ENCODE measurements at places on chromosomes 1 and 21. TPM values are rescaled to one million over a fixed set of nuclear protein-coding genes. Genes with fewer than 3 reads are reported as not detected.
A peak's percentile ranks its signal among the peaks of the same experiment; 100 is the strongest.

GRCh38 chr1:23868557-23869016 is 497 bp upstream of the FUCA1 start:
- peaks cover 10% of the 10 kb centered on the region for H3K27me3 ChIP-seq
- H3K27ac ChIP-seq = no peak overlapping the region
- peak overlapping the region; percentile 81 for H3K4me3 ChIP-seq
- DNase-seq = no peak

DNA sequence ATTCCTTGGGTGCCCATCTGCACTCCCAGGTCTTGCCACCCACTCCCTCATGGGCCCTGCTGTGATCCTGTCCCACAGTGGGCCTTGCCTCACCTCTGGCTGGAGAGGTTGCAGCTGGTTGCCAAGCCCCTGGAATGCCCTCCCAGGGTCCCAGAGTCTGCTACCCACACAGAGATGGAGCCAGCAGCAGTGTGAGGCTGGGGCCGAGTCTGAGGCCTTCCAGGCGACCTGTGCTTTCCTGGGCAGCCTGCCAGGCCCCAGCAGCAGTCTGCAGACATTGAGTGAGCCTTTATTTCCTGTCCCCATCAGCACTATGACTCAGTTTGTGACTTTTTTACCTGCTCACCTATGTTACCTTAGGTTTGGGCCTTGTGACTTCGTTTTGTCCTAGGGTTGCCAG is 25.0 kb upstream of the TSPAN2 start:
- H3K27ac ChIP-seq = no peak overlapping the region
- no peak for DNase-seq

GRCh38 chr1:14975119-14975518 is 178.4 kb upstream of the TMEM51 start:
- no peak overlapping the region for H3K4me3 ChIP-seq
- no peak for DNase-seq
- H3K4me1 ChIP-seq = peaks cover 2% of the 10 kb centered on the region
- H3K27me3 ChIP-seq = no peaks in the 10 kb centered on the region
- peaks cover 1% of the 10 kb centered on the region for H3K36me3 ChIP-seq

CLIC6 gene
- total RNA-seq = 16.3 TPM

OSCP1 gene
- 21.0 TPM for total RNA-seq

DNA sequence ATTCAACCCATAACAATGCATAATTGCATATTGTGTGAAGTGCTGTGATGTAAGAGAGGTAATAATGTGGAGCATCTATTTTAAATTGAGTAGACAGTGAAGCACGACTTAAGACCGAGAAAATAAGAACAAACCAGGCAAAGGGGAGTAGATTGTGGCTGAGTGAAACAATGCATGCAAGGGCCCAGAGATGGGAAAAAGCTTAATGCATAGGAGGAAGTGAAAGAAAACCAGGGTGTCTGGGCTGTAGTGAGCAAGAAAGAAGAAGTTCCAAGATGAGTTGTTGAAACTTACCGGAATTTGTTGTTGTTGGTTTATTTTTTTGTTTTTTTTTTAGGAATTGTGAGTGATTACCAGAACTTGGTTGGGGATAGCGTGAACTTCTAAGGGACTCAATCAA is 104.7 kb downstream of the SNX7 start:
- peaks cover 2% of the 10 kb centered on the region for H3K36me3 ChIP-seq
- DNase-seq = no peak
- H3K27me3 ChIP-seq = no peaks in the 10 kb centered on the region
- no peak overlapping the region for H3K27ac ChIP-seq

DNA sequence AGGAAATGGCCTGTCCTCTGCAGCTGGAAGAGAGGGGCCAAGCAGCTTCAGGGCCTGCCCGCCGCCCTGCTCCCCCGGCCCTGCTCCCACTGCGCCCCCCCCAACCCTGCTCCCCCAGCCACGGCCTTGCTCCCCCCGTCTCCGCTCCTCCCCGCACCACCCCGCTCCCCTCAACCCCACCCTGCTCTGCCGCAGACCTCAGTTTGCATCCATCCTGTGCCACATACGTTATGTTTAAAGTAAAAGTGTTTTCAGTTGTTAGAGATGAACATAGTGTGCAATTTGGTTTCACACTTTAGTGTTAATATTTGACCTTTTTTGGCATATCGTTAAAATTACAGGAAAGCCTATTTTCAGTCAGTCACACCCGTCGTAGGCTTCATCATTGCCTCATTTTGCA is 34.1 kb upstream of the DIP2A start:
- H3K27ac ChIP-seq = peak overlapping the region; percentile 83
- peaks cover 4% of the 10 kb centered on the region for H3K36me3 ChIP-seq
- no peak for DNase-seq
- no peaks in the 10 kb centered on the region for H3K27me3 ChIP-seq
- H3K4me1 ChIP-seq = no peaks in the 10 kb centered on the region

SLC22A15 gene
- total RNA-seq = 4.6 TPM

DNA sequence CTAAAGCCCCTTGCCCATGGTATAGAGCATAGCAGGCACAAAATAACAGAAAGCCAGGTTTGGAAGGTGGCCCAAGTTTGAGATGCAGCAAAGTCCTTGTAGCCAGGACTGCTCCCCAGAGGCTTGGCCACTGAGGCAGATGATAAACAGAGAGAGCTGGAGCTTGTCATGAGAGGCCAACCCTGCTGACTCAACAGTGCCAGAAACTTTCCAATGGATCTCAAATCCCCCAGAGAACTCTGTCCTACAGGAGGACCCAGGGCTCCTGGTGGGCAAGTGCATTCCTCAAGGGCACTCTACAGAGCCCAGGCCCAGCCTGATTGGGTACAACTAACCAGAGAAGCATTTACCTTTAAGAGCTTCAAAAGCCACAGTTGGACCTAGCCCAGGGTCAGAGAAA is 280.7 kb downstream of the KCNH1 start:
- no peaks in the 10 kb centered on the region for H3K36me3 ChIP-seq
- H3K27me3 ChIP-seq = no peaks in the 10 kb centered on the region
- no peak overlapping the region for H3K27ac ChIP-seq

DNA sequence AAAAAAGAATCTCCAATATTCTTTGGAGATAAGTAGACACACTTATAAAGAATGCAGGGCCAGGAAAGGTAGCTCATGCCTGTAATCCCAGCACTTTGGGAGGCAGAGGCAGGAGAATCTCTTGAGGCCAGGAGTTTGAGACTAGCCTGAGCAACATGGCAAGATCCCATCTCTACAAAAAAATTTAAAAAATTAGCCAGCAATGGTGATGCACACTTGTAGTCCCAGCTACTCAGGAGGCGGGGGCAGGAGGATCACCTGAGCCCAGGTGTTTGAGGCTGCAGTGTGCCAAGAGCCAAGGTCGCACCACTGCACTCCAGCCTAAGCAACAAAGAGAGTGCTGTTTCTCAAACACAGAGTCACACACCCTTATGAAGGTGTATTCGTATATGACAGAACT is 385.0 kb downstream of the SMYD3 start:
- H3K4me1 ChIP-seq = no peaks in the 10 kb centered on the region
- H3K36me3 ChIP-seq = no peaks in the 10 kb centered on the region
- no peak overlapping the region for H3K27ac ChIP-seq
- H3K27me3 ChIP-seq = no peaks in the 10 kb centered on the region

- no peaks in the 10 kb centered on the region for H3K4me1 ChIP-seq
- no peak overlapping the region for H3K4me3 ChIP-seq
- DNase-seq = no peak
- H3K36me3 ChIP-seq = no peaks in the 10 kb centered on the region
Observed at GRCh38 chr1:50710099-50710498, 250.0 kb downstream of the FAF1 start.

DNA sequence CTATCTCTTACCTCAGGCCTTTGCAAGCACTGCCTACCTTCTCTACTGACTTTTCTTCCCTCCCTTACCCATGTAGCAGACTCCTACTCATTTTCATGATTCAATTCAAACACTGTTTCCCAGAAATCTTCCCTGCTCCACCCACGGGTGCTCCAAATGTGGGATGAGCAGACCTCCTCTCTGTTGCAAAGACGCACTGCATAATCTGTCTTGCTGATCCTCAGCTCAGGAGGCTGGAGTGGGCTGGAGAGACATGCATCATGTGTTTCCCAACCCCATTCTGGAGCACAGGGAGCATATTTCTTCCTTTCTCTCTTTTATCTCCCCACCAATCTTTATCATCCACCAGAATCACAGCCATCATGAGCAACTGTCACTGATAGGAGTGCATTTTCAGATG is 459.9 kb upstream of the NFIA start:
- no peak overlapping the region for H3K4me3 ChIP-seq
- no peak overlapping the region for H3K27ac ChIP-seq
- DNase-seq = no peak
- no peaks in the 10 kb centered on the region for H3K36me3 ChIP-seq
- no peaks in the 10 kb centered on the region for H3K4me1 ChIP-seq
- H3K27me3 ChIP-seq = peaks cover 2% of the 10 kb centered on the region

DNA sequence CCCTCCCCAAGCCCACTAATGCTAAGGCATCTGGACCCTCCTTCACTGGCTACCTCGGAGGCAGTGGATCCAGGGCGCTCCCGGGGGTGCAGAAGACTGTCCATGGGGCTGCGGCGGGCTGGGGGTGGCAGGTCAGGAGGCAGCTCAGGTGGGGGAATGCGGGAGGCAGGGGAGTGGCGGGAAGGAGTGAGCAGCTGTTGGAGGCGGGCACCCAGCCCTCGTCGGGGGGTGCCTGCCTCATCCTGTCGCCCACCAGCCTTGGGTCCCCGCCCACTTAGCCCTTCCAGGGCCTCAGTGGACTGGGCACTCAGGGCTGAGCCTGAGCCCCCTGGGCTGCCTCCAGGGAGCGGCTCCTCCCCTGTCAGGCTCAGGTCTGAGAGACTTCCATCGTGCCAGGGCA is 10.7 kb upstream of the GATAD2B start:
- H3K4me1 ChIP-seq = no peaks in the 10 kb centered on the region
- no peak overlapping the region for H3K4me3 ChIP-seq
- no peak overlapping the region for H3K27ac ChIP-seq
- no peaks in the 10 kb centered on the region for H3K27me3 ChIP-seq

SLC5A3 gene
- total RNA-seq = 23.3 TPM

DNA sequence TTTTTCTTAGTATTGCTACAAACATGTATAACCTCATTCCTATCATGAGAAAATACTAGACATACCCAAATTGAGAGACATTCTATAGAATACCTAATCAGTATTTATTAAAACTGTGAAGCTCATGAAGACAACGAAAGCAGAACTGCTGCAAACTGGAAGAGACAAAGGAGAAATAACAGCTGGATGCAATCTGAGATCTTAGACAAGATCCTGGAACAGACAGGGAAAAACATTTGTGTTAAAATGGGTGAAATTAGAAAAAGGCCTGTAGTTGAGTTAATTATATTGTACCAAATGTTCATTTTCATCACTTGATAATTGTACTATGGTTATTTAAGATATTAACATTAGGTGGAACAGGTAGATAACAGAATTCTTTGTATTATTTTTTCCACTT is 392.0 kb downstream of the PLPP3 start:
- no peak for DNase-seq
- no peaks in the 10 kb centered on the region for H3K27me3 ChIP-seq
- no peaks in the 10 kb centered on the region for H3K36me3 ChIP-seq
- no peak overlapping the region for H3K27ac ChIP-seq

- no peak overlapping the region for H3K27ac ChIP-seq
- H3K4me3 ChIP-seq = no peak overlapping the region
- H3K27me3 ChIP-seq = no peaks in the 10 kb centered on the region
- no peaks in the 10 kb centered on the region for H3K36me3 ChIP-seq
Observed at GRCh38 chr1:103267266-103267665, 158.9 kb upstream of the COL11A1 start.

DNA sequence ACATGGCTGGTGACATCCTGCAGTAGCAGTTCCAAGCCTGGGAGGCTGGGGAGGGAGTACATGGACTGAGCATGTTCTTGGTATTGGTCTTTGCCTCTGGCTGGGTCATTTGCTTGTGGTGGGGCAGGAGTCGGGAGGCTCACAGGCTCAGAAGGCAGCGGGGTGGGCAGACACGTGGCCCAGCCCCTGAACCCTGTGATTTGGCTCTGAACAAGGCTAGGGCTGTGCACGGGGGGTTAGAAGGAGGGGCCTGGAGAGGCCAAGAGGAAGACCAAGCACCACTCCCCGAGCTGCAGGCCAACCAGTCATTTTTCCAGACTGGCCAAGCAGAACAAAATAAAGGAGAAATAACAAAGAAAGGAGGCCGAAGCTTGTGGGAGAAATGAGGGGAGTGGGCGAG is 9.7 kb upstream of the PRELP start:
- no peak overlapping the region for H3K4me3 ChIP-seq
- peaks cover 7% of the 10 kb centered on the region for H3K4me1 ChIP-seq
- DNase-seq = no peak
- H3K36me3 ChIP-seq = no peaks in the 10 kb centered on the region

OLIG2 gene
- 1.4 TPM for total RNA-seq

GRCh38 chr21:38303300-38303699 is 46.5 kb downstream of the KCNJ15 start:
- H3K36me3 ChIP-seq = no peaks in the 10 kb centered on the region
- no peak overlapping the region for H3K4me3 ChIP-seq
- no peak for DNase-seq
- H3K27ac ChIP-seq = no peak overlapping the region
- H3K4me1 ChIP-seq = no peaks in the 10 kb centered on the region

DNA sequence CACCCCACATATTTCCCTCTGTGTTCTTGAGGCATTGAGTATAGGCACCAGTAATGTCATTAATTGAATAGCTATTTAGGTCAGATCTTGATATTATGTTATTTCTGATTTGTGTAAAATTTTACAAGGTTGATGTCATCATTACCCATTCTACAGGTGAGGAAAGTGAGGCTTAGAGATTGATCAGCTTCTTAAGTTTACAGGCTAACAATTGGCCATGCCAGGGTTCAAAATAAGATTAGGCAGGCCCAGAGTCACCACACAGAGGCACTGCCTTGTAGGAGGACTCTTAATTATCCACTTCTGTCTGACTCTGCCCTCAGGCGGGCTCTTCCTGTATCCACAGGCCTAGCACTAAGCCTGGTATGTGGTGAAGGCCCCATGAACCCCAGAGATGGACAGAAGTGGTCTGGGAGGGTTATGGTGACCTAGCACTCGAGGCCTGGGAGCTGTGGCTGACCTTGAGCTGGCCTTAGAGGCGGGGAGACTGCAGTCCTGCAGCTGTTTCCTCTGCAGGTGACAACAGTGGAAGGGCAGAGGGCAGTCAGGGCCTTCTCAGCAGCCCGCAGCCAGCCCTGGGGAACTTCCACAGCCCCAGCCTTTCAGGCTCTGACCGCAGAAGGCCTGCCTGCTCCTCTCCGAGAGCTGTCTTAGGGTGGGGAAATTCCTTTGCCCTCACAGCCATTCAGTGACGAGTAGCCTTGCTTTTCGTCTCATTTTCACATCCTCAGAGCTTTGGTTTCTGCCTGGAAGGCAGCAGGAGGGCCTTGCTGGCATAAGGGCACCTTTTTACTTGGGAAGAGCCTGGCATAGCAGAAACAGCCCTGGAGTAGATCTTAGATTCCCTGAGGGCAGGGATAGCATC is 12.2 kb downstream of the ZDHHC18 start:
- DNase-seq = no peak
- H3K4me3 ChIP-seq = no peak overlapping the region
- no peaks in the 10 kb centered on the region for H3K27me3 ChIP-seq
- peak overlapping the region; percentile 29 for H3K27ac ChIP-seq
- peaks cover 18% of the 10 kb centered on the region for H3K36me3 ChIP-seq
- no peaks in the 10 kb centered on the region for H3K4me1 ChIP-seq

AK5 gene
- 4.0 TPM for total RNA-seq

TCEA3 gene
- 12.9 TPM for total RNA-seq

TPTE gene
- total RNA-seq = not detected

- H3K27ac ChIP-seq = no peak overlapping the region
- H3K4me3 ChIP-seq = no peak overlapping the region
- H3K36me3 ChIP-seq = no peaks in the 10 kb centered on the region
- peaks cover 50% of the 10 kb centered on the region for H3K27me3 ChIP-seq
- peak; percentile 61 for DNase-seq
- no peaks in the 10 kb centered on the region for H3K4me1 ChIP-seq
Observed at GRCh38 chr1:30106125-30106524, 617.3 kb downstream of the MATN1 start.

Measured in progenitor cell of endocrine pancreas (in vitro differentiated cells).